SW 1271 (cell line): ENCODE measurements at places on chromosomes 16 and 17.
A peak's percentile ranks its signal among the peaks of the same experiment; 100 is the strongest.

GRCh38 chr17:27494192-27495091, 38.2 kb downstream of the KSR1 start:
- no peak for DNase-seq

DNA sequence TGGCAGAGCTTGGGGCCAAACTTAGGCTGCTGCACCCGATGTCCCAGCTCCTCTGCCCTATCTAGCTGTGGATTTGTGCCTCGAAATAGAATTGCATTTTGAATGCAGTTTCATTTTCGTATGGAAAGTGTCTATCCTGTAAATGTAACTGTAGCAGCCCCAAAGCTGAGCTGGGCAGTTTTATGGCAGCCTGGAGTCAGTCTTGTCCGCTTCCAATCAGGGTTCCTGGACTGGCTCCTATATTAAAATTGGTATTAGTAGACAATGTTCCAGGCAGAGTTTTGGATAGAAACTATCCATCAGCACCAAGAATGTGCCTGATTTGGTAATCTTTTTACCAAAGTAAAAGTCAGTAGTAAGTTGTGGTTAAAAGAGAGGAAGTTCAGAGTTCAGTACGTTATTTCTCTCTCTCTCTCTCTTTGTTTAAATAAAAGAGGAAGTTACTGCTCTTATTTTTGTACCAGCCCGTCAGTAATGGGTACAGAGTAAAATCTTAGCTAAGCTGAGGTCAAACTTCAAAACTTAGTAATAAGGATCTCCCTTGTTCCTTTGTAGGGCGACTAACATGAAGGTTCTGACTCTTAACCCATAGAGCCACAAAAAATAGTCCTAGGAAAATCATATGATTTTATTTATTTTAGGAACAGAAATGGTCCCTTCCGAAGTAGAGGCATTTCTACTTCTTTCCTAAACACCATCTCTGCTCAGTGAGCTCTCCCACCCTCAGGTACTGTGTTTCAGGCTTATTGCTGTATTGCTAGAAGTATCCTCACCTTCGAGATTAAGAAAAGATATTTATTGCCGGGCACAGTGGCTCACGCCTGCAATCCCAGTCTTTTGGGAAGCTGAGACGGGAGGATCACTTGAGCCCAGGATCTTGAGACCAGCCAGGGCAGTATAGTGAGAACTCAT, 28.0 kb downstream of the PRKCB start:
- DNase-seq, result no peak

DNA sequence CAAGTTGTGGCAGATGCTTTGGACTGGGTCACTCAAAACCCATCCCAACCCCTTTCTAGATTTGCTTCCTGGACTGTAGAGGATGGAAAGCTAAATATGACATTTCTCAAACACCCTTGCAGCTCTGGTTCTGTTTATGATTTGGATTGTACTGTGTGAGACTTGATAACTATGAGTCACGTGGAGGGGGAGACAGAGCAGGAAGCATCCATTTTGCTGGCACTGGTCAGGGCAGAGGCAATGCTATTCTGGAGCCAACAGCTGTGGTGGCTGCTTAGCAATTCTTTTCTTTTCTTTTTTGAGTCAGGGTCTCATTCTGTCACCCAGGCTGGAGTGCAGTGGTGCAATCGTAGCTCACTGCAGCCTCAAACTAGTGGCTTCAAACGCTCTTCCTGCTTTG, 13.6 kb upstream of the TERF2 start:
- DNase-seq, result no peak

- DNase-seq, result peak; percentile 21
Measured at GRCh38 chr17:32192379-32192778, 50.1 kb downstream of the RHOT1 start.

DNA sequence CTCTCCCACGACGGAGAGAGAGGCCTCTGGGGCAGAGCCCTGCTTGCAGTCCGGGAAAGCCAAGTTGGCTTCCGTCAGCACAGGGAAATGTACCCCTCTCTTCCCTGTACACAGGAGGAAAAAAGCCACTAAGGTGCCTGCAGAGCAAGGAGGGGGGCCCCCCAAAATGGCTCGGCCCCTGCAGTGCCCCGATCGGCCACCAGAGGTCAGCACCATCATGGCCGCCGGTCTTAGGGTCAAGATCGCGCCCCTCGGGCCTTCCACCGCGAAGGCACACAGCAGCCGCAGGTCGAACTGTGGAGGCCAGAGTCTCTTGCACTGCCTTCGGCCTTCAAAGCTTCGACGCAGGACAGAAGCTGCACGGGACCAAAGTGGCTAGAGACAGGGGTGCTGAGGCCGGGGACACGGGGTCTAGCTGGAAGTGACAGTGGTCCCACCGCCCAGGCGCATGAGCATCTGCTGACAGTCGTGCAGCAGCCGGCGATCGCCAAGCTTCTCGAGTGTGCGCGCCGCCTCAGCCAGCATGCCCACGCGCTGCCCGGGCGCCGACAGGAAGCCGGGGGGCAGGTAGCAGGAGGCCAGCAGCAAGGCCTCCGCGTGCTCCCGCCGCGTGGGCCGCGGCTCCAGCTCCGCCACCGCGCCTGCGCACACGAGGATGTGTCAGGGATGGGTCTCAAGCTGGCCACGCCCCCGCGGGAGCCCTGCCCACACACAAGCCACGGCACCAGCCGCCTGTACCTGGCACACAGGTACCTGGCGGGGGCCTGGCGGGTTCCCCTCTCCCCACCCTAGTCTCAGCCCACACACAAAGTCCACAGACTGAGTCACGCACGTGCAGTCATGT, 24.4 kb downstream of the SREBF1 start:
- peak; percentile 58 for DNase-seq

DNA sequence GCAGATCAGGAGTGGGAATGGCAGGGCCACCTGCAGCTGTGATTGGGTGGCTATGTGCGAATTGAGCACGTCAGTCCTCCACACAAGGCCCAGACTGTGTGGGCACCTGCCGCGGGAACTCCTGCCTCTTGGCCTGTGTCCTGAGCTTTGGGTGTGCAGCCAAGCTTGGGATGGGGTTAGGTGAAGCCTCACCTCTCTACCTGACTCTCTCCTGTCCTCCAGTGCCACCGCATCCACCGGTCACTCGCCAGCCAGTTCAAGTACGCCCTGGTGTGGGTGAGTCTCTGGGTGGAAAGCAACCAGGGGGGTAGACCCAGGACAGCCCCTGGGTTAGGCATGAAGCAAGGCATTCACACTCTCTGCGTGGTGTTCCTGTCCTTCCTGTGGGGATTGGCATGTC, 2.3 kb upstream of the MYO15A start:
- DNase-seq, result no peak

DNA sequence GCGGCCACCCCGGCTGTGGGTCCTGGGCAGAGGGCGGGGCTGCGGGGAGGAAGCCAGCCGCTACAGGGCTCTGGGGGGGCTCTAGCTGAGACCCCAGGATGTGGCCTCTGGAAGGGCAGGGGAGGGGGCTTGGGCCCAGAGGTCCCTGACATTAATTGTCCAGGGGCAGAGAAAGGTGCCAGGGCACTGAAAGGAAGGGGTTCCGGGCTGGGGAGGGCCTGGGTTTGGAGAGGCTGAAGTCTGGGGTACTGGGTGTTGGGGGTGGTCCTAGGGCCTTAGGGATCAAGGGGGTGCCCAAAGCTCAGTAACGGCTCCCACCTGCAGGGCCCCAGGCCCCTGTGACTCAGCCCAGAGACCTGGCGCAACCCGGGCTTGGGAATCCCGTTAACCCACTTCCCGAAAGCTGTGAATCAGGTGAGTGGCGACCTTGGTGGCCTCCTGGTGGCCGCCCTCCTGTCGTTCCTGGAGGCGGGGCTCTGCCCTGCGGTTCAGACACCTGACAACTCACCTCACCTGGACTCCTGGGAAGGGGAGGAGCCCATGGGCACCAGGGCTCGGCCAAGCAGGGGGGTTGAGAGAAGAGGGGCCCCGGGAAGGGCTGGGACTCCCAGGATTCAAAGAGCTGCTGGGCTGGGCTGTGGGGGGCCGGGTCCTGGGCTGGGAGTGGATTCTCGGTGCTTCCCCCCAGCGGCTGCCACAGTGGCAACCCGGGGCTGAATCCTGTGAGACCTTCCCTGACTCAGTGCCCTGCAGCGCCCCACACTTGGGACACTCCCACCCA, 465 bp upstream of the PRSS22 start:
- no peak for DNase-seq

- DNase-seq, result no peak
Measured at GRCh38 chr17:81387100-81388090, 7.9 kb upstream of the BAHCC1 start.

DNA sequence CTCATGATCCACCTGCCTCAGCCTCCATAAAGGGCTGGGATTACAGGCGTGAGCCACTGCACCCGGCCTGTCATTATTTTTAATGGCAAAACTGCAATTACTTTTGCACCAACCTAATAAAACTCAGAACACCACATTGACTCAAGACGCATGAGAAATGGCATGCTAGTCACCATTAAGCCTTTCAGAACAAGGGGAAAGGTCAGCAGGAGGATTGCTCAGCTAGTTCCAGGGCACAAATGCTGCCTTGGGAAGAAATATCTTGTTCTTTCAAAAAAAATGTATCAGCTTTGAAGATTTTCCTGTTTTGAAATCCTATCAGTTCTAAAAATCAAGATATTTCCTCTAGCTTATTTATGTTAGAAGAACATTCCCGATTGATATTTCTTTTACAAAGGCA, 32.4 kb upstream of the CDYL2 start:
- DNase-seq, result no peak
